ENCODE measurements at places on chromosomes 2 and 18.

- no peak for DNase-seq
Measured at GRCh38 chr2:14420851-14421250, 211.7 kb upstream of the LRATD1 start.

DNA sequence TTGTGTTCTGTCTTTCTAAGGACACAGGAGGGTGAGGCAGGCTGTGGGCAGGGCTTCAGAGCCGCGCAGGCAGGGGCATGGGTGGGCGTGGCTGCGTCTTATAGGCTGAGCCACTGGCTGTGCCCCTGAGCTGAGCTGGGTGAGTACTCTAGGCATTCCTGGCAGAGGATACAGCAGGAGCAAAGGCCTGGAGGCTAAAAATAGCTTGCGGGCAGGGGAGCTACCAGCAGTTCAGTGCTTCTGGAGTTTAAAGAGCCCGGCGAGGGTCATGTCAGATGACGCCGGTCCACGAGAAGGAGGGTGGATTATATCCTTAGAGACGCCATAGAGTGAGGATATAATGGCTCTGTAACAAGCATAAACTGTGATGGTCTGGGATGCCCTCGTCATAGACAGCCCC lies 31.5 kb upstream of the PDIA6 start:
- no peak for DNase-seq

- no peak for DNase-seq
Measured at GRCh38 chr18:79581911-79582310, 97.7 kb upstream of the CTDP1 start.

DNA sequence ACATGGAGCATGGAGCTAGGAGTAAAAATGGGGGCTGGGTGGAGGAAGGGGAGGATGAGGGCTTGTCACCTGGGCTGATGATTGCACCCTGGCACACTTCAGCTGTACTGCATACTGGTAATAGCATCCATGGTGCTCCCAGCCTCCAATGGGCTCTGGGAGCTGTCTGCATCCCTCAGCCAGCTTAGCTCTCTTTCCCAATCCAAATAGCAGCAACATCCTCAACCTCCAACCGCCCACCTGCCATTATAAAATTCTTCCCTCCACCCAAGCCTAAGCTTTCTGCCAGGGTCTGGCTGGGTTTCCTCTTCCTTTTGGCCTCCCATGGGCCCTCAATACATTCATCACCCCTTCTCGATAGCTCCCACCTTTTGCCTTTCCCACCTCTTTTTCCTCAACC lies 110.1 kb downstream of the LYPD1 start:
- no peak for DNase-seq

DNA sequence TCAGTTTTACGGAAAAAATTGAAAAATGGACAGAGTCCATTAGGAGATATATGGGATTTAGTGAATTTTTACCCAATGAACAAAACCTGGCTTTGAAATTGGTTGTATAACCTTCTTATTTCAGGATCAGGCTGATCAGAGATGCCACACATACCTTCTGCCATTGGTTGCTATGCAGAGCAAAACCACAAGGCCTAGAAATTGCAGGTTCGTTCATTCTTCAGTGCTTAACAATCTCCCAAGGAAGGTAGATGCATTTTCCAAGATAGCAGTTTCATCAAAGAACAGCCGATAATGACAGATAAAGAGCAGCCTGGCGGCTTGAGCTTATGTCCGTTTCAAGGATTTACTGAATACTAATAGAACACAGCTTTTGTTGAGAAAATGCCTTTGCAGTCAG lies 868.8 kb downstream of the EPHA4 start:
- DNase-seq = no peak

- DNase-seq = no peak
Measured at GRCh38 chr2:42653908-42654445, 85.5 kb downstream of the MTA3 start.

GRCh38 chr2:143726151-143726845 lies 597.1 kb downstream of the ARHGAP15 start:
- no peak for DNase-seq

- no peak for DNase-seq
Measured at GRCh38 chr2:67846370-67847070, 216.3 kb downstream of the C1D start.

DNA sequence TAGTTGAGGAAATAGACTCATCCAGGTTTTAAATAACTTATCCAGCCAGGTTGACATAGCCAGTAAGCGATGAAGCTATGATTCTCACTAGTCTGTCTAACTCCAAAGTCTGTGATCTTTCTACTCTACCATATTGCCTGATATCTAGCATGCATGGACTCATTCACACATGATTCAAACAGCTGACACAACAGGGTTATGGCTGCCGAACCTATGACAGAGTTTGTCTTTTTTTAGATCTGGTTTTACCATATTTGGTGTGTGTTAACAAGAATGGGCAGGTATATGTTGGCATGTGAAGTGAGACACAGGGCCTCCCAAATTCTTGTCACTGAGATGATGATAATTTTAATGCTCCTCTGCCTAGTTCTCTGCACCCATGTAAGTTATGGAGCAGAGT lies 210.6 kb downstream of the BABAM2 start:
- no peak for DNase-seq

- no peak for DNase-seq
Measured at GRCh38 chr2:25881764-25882163, 3.5 kb upstream of the ASXL2 start.

GRCh38 chr2:12613137-12613835 lies 103.5 kb upstream of the TRIB2 start:
- DNase-seq = no peak

DNA sequence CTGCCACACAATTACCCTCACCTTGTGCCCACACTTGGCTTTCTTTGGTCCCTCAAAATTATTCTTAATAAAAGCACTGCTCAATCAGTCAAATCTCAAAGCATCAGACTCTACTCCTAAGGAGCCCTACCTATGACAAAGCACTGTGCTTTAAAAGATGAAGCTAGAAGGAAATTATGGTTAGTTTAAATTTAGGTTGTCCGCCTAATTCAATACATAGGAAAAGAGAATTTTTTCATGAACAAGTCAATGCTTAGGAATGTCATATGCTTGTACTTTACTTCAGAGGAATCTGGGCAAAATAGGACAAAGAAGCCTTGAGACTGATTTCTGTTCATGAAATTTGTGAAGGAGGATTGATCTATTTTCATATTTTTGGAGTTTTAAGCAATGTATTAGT lies 726.4 kb upstream of the CDH2 start:
- DNase-seq = no peak

GRCh38 chr18:56188529-56189275 lies 449.7 kb downstream of the TXNL1 start:
- DNase-seq = no peak

- no peak for DNase-seq
Measured at GRCh38 chr2:231467016-231467545, 2.8 kb upstream of the NCL start.

- no peak for DNase-seq
Measured at GRCh38 chr2:133948610-133949290, 305.1 kb upstream of the MGAT5 start.

GRCh38 chr2:180655842-180656454 lies 324.5 kb upstream of the UBE2E3 start:
- no peak for DNase-seq

- no peak for DNase-seq
Measured at GRCh38 chr2:180145163-180145562, 138.1 kb upstream of the CWC22 start.

GRCh38 chr2:60533101-60534051 lies 20.1 kb downstream of the BCL11A start:
- DNase-seq = no peak

- no peak for DNase-seq
Measured at GRCh38 chr2:60837123-60837522, 44.3 kb upstream of the REL start.

GRCh38 chr2:5725794-5726463 lies 33.7 kb downstream of the SOX11 start:
- no peak for DNase-seq

All from activated naive CD4-positive, alpha-beta T cell treated with anti-CD3 and anti-CD28 coated beads, Interleukin-2, amount 50 U/mL, for 16 hours (primary cell).